A549 (cell line): ENCODE measurements at places on chromosomes 7 and 10.

DNA sequence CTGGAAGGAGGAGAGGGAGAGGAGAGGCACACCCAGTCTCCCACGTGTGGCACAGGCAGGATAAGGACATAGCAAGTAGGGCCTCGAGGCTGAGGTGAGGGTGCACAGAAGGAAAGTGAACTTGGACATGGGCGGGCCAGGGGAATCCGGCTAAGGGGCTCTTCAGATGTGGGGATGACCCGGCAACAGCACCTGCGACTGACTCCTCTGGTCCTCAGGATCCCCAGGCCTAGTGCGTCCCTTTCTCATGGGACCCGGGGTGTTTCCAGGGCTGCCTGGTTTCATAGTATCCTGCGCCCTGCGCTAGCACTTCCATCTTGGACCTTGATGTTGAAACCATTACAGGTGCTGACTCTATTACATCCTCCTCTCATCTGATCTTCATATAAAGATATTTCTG lies 96.1 kb upstream of the LYZL2 start:
- DNase-seq: no peak

DNA sequence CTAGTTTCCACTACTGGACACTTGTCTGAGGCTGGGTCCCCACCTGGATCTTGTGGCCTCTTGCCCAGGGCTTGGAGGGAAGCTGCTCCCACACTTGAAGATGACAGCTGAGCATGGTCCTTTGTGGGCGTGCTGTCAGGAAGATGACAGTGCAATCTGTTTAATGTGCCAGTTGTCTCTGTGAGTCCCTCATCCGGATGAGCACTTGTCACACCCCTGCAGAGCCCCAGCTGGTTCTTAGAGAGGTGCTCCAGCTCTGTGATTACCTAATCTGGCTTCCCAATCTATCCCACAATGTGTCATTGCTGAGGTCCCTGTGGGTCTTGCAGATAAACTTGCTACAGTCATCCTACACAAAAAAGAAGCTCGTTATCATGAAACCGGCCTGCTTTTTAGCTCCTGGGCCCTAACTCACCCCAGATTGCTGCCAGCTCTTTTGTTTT lies 34.8 kb upstream of the CCSER2 start:
- no peak for DNase-seq

DNA sequence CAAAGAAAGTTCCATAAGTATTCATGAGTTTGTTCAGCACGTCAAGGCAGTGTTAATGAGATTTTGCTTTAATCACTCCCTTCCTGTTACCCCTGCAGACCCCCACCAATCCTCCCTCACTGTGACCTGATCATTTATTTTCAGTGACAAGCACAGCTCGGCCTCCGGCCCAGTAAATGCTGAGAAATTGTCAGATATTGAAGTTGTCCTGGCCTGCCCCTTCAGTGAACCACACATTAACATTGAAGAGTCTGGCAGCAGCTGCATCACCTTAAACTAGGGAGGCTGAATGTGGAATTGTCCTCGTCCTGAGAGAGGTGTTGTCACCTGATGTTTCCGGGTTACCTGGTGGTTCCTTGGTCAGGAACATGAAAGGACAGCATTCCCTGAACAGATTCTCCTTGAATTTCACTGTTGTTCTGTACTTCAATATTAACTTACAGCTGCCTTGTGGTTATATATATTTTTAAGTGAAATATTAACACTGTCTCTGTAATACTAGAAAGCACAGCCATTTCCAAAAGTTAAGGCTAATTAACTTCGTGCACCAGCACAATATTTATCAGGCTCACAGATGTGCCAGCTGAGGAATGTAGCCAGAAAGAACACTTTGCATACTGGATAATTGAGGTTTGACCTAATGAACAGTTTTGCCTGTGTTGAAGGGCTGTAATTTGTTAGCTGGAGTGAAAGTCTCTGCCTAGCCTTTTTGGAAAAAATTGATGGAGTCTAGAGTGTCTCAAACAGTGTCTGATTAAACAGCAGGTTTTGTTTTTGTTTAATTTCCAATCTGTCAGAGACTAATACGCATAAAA lies 265.3 kb downstream of the HDAC9 start:
- DNase-seq: no peak

- DNase-seq: no peak
These were observed 219.1 kb downstream of the MAD1L1 start for GRCh38 chr7:2013381-2014311.

DNA sequence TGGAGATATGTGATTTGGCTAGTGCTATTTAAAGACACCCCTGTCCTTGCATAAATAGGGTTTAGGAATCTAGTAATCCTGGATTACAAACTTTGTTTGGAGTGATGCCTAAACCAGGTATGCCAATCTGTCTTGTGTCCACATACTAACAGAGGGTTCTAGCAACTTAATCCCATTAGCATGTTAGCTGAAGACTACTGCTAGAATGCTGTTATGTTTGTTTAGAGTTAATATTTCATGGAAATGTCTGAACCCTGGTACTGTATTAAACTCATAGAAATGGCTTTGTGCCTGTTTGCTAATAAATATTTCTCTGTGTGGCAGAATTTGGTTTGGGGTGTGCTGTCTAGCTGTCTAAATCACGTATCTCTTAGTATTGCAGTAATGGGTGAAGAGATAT lies 150.8 kb downstream of the PFKFB3 start:
- peak; percentile 67 for DNase-seq

DNA sequence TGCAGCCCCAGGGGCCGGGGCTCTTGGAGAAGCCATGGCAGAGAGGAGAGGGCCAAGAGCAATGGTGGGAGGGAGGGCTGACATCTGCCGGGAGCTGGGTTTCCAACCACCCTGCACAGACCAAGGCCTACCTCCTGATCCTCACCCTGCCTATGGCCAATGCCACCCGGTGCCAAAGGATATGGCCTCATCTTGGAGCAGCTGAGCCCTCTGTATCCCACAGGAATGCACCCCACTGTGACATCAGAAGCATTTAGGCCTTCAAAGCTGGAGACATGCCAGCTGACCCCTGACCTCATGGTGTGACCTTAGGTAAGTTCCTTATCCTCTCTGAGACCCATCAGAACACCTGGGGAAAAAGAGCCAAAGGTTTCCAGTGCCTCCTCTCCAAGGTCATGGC lies 113.6 kb upstream of the ZMIZ1 start:
- DNase-seq: no peak

GRCh38 chr10:17586821-17587234 lies 30.3 kb downstream of the HACD1 start:
- DNase-seq: no peak

DNA sequence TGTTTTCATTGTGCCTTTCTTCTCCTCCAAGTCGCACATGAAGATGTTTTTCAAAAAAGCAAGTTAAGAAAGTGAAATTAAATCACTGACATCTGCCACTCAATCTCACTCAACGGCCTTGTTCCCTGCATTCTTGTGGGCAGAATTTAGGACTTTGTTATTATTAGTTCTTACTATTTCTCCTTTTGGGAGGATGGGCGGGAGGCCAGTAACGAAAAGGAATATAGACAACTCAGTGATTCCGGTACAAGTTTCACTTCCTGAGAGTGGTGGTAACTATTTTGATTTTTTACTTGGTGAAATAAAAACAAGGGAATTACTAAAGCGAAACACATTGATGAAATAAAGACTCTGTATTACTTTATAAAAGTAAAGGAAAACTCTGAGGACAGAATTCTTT lies 231.9 kb upstream of the HABP2 start:
- no peak for DNase-seq

DNA sequence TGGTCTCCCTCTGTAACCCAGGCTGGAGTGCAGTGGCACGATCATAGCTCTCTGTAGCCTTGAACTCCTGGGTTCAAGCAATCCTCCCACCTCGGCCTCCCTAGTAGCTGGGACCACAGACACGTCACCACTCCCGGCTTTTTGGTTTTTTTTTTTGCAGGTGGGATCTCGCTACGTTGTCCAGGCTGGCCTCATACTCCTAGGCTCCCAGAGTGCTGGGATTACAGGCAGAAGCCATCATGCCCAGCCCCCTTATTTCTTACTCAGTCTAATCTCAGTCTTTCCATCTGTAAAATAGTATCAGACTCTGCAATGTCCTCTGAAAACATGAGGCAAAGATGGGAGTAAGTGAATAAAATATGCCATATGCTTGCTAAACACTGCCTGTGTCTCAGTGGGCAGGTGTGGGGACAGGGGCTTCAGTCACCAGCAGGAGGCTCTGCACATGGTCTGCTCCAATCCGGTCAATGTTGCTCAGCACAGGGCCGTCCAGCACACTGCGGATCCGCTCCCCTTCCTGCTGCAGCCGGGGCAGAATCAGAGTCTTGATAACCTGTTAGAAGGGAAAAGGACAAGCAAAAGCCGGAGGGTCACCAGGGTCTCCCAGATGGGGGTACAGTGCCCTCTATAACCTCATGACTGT lies 8.2 kb downstream of the AP4M1 start:
- no peak for DNase-seq

DNA sequence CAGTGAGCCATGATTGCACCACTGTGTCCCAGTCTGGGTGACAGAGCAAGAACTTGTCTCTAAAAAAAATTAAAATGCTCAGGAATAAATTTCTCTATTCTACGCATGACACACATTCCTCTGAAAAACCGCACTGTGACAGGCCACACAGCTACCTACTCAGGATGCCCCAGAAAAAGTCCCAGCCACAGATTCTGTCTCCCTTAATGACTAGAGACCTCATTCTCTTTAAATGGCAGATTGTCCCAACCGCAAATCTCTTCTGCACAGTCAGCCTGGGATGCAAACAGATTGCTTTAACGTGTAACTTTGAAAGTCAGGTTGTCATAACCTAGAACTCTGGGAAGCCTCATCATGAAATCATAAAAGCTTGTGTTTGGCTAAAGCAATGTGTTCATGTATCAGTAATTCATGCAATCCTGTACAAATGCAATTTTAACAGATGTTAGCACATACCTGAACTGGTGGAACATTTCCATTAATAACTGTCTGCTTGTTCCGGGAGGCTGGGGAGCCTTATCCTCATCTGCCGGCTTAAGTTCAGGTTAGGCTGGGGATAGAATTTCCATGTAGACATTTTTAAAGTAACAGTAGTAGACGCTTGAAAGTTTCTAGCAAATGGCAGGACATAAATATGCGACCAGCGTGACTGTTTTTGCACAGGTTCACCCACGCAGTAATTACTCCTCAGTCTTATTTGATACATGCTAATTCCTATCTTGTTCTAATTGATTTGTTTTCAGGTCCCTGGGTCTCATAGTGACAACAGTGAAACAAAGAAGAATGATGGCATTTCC lies 26.2 kb upstream of the MSRB2 start:
- no peak for DNase-seq

DNA sequence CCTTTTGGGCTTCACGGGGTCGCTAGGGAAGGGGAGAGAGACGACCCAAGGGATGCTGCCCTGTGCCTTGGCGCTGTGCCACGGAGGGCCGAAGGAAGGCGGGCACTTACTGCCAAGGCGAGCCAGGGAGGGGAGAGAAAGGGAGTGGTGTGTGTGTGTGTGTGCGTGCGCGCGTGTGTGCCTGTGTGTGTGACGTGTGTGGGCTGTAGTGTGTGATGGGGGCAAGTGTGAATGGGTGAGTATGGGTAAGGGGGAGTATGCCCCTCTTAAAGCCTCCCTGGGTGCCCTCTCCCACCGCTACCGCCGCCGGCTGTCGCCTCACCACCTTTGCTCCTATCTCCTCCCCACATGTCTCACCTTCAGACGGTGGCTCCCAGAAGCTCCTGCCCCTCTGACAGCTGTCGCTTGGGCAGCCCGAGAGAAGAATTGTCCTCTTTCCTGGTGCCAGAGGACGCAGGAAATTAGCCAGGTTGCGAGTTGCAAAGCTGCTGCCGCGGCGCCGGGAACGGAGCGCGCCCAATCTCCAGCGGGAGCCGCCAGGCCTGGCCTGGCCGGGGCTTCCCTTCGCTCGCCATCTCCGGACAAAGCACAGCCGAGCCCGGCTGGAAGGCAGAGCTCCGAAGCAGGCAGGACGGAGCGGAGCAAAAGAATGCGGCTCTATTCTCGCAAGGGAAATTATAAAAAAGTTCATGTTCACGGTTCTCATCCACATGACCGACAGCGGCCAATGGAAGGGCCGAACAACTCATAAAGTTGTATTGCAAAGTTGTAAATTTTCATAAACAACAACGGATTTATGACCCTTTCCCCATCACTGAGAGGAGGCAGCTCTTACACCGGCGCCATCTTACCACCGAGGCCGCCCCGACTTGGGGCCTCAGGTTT lies at the start of gene HOXA3:
TSS of gene HOXA3 (minus strand) at position 653 of the 885 bp plus-strand sequence. CDS start 41,943 bp downstream, outside the sequence.
- DNase-seq: no peak

DNA sequence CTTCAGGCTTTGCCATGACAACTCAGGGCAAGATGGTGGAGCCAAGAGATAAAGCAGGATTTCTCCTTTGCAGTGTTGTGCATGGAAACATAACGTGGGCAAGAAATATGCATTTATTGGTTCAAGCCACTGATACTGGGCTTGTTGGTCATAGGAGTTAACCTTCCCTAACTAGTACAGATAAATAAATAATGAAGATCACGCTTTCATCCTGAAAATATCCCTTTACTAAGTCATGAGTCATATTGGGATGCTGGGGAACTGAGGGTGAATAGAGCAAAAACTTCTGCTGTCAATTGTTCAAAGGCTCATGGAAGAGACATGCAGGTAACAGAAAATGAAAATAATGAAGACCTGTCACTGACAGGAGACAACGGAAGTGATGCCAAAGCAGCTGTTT lies 55.5 kb downstream of the TES start:
- no peak for DNase-seq

DNA sequence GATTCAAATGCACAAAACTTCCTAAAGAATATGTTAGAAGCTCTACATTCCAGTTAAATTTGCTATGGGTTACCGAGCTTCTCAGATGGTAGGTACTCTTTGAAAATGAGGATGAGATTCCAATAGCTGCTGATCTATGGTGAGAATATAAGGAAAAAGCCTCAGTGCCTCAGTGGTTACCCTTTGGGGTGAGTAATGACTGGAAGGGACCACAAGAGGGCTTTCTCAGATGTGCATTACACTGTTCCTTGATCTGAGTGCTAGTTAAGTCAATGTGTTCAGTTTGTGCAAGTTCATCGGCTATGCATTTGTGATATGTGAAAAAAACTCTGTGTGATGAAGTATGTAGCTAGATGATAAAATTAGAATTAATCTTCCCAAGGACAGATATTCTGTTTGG lies 3.5 kb downstream of the NRCAM start:
- peak; percentile 52 for DNase-seq

- peak; percentile 16 for DNase-seq
These were observed 12.8 kb downstream of the PRKAG2 start for GRCh38 chr7:151864081-151864480.

DNA sequence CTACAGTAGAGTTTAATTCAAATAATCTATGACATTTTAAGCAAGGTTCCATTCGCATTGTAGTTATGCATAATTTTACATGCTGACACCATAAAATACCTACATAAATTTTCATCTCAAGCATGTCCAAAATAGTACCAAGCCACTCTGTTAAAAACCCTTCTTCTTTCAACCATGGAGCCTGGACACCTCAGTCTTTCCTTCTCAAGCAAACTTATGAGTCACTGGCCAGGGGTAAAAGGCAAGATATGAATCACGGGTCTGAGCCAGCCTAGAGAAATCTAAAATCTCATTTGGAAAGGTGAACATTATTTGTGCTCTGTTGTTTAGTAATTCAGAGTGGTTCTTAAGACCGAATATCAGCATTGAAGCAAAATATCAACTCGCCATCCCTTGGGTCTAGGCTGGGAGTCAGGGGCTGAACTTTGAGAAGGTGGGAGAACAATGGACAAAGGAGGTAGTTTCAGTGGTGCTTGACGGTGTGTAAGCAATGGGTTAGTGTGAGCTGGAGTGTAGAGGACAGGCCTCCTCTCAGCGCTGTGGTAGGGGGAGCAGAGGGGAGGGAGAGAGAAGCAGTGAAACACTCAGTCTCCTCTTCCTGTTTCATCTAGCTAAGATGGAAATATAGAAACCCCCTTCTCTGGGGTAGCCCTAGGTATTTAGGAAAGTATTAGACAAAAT lies 19.1 kb upstream of the GPAM start:
- peak; percentile 10 for DNase-seq
